ENCODE measurements at places on chromosomes 2 and 18. TPM values are rescaled to one million over a fixed set of nuclear protein-coding genes. Genes with fewer than 3 reads are reported as not detected.

Gene MOGAT1
- not detected for polyA plus RNA-seq

Gene LOXL3
- polyA plus RNA-seq: 10.6 TPM

Gene SLC16A14
- 7.6 TPM for polyA plus RNA-seq

Gene IL36RN
- polyA plus RNA-seq: not detected

Gene GALNT13
- polyA plus RNA-seq: 2.9 TPM

Gene PRKAG3
- not detected for polyA plus RNA-seq

Gene CD8B2
- 0.29 TPM for polyA plus RNA-seq

Gene RTP5
- not detected for polyA plus RNA-seq

Gene BOLL
- 0.06 TPM for polyA plus RNA-seq

Gene ZNF385B
- 11.6 TPM for polyA plus RNA-seq

Gene TMEM198
- polyA plus RNA-seq: 2.7 TPM

Gene CXCR1
- 0.08 TPM for polyA plus RNA-seq

Gene EVX2
- not detected for polyA plus RNA-seq

Gene MZT2A
- 34.7 TPM for polyA plus RNA-seq

Gene CD28
- polyA plus RNA-seq: 2.3 TPM
